PC-9 (cell line): ENCODE measurements at places on chromosomes 2 and 18. TPM values are rescaled to one million over a fixed set of nuclear protein-coding genes. Genes with fewer than 3 reads are reported as not detected.

The UGT1A4 gene
- 73.6 and 93.0 TPM in 2 replicates for total RNA-seq

The C2orf72 gene
- total RNA-seq: 0.13 TPM in 1 of 2 replicates, not detected in the other

The MSTN gene
- not detected in 2 replicates for total RNA-seq

The SERPINB13 gene
- not detected in 2 replicates for total RNA-seq

The KCNS3 gene
- total RNA-seq: 28.8 and 34.9 TPM in 2 replicates

The IL1F10 gene
- not detected in 2 replicates for total RNA-seq

The NETO1 gene
- not detected in 2 replicates for total RNA-seq

The GKN1 gene
- not detected in 2 replicates for total RNA-seq

The MYCN gene
- total RNA-seq: not detected in 2 replicates

The ASB18 gene
- 0.46 TPM in 1 of 2 replicates, not detected in the other for total RNA-seq
